ENCODE measurements at places on chromosomes 4 and X. TPM values are rescaled to one million over a fixed set of nuclear protein-coding genes. Genes with fewer than 3 reads are reported as not detected.

DNA sequence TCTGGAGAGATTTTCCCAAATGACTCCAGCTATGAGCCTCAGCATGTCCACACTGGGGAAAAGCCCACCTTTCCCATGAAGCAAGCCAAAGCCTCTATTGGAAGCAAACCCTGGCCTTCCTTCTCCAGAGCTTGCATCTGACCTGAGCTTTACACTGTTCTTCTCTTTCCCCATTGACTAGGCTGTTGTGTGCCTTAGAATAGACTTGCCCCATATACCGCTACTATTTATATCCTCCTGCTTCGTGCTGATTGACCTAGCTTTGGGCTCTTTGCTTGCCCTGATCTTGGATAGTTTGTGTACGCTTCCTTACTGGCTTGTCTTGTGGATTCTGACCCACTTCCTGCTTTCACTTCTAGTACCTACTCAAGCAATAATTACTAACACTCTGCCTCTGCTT lies 30.9 kb downstream of the FAM9B start:
- no peak for DNase-seq

DNA sequence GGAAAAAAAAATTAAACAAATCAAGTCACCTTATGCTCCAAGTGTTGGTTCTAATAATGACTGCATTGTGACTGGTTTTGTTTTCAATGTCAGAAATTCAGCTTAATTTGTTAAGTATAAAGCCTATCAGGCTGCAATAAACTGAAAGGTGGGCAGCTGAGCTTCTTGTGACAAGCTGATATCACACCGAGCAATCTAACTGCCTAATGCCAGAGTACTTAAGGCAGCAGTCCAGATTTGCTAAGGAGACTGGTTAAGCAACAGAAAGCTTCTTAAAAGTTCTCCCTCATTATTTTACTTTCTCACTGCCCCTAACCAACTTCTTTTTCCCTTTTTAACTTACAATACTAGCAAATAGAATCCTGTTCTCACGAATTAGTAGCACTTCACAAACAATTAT lies 201.0 kb downstream of the MAB21L2 start:
- no peak for DNase-seq

The PLA2G12A gene
- total RNA-seq, result 73.7 TPM

DNA sequence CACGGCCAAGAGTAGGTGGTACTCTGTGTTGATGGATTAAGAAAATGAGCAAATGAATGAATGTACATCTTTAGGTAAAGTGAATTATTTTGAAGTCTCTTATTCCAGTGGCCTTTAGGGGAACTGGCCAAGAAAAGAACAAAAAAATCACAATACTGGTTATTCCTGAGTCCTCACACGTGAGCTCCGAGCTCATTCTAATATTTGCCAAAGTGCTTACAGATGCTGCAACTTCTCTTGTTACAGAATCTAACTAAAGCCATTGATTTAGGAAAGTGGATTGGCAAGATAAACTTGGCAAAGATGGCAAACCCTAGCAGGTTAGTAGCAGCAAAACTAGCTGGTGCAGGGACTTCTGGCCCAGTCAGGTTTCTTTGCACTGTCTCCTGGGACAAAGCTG lies 37.6 kb downstream of the IDS start:
- no peak for DNase-seq

The MAGEA11 gene
- total RNA-seq, result not detected

- DNase-seq, result no peak
Observed at GRCh38 chrX:41588271-41588670, 100.5 kb upstream of the GPR34 start.

DNA sequence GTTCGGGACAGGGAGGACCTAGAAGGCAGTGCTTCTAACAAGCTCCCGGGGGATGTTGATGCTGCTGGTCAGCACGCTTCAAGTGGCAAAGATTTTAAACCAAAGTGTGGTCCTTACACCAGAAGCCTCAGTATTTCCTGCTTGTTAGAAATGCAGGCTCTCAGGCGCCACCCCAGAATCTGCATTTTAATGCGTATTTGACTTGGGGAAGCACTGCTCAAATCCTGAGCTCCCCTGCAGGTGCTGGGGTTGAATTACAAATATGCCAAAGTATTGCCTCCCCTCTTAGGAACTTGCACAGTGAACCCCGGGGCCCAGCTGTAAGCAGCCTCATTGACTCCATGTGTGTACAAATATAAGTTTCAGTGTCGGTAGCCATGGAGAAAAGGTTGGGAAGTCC lies 70.8 kb upstream of the RAI2 start:
- DNase-seq, result no peak

The PABPC1L2B gene
- not detected for total RNA-seq

DNA sequence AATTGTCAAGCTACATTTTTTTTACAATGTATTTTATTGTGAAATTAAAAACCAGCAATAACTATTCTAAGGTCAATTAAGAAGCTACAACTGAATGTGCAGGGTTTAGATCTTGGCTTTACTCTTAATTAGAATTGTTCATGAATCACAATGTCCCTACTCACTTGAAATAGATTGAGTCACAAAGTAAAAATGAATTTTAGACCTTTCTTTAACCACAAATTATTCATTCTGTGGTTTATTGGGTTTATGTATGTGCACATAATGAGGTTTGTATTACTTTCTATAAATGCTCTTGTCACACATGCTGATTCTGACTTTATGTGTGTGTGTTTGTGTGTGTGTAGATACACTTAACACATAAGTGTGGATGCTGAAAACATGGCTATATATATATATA lies 647.0 kb upstream of the AADAT start:
- no peak for DNase-seq

- DNase-seq, result peak; percentile 57
Observed at GRCh38 chr4:148442832-148443511, 758 bp upstream of the NR3C2 start.

The WDFY3 gene
- 43.8 TPM for total RNA-seq

DNA sequence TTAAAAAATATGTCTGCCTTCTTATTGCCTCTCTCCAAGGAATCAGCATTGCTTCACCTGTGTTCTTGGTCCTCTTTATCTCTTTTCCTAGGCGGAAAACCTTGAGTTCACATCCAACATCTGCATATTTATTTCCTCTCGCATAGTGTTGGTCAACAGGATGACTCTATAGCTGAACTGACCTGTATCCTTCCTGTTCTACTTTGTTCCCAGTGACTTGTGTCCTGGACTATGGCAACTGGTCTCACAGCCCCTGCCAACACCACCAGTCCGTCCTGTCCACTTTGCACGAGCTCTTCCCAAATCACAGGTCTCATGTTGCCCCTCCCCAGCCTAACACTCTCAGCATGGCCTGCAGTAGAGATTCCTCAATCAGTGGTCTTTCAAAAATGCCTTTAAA lies 2.0 kb downstream of the DIPK2B start:
- no peak for DNase-seq

The HTRA3 gene
- 95.6 TPM for total RNA-seq

DNA sequence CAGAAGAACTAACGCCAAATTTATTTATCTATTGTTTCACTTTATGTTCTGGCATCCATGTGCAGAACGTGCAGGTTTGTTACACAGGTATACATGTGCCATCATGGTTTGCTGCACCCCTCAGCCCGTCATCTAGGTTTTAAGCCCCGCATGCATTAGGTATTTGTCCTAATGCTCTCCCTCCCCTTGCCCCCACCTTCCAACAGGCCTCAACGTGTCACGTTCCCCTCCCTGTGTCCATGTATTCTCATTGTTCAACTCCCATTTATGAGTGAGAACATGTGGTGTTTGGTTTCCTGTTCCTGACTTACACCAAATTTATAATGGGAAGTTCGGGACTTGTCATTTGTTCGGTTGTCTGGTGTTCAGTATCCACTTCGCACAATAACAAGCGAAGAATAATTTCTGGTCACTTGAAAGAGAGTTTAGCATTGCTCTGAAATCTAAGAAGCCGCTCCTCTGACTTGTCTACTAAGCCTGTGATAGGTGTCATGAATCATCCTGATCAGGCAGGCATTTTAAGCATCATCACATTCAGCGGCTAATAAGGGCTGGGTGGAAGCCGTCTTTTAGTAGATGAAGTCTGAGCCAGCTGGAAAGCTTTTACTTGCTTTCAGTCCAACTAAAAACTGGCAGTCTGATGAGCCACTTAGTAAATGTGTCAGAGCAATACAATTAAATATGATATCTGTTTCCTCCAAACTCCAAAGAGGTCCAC lies 1065.7 kb upstream of the PABPC4L start:
- DNase-seq, result no peak

- no peak for DNase-seq
Observed at GRCh38 chr4:186258216-186258811, 7.7 kb upstream of the F11 start.

The RNF128 gene
- 0.15 TPM for total RNA-seq

The ARHGAP36 gene
- not detected for total RNA-seq

GRCh38 chr4:105714071-105714521 lies 5.5 kb downstream of the GSTCD start:
- DNase-seq, result no peak

DNA sequence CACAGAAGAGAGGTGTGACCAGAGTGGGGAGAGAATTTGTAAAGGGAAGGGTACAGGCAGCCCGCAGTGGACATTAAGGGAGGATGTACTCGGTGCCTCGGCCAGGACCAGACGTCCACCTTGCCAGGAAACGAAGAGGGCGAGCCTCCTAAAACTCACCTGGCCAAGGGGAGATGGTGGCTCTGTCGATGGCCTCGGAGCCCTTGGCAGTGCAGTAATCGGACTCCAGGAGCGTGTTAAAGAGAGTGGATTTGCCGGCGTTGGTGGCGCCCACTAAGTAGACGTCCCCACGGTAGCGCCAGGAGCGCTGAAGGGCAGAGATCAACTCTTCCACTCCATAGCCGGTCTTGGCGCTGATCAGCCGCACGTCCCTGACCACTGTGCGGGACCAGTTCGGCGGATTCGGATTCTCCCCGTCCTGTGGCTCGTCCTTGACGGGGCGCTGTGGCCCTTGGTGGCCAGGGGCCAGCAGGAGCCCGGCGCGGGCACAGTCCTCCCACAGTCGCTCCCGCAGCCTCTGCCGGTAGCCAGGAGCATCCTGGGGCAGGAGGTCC lies 1.0 kb downstream of the NOA1 start:
- no peak for DNase-seq
